ENCODE measurements at places on chromosomes 13 and 19.

DNA sequence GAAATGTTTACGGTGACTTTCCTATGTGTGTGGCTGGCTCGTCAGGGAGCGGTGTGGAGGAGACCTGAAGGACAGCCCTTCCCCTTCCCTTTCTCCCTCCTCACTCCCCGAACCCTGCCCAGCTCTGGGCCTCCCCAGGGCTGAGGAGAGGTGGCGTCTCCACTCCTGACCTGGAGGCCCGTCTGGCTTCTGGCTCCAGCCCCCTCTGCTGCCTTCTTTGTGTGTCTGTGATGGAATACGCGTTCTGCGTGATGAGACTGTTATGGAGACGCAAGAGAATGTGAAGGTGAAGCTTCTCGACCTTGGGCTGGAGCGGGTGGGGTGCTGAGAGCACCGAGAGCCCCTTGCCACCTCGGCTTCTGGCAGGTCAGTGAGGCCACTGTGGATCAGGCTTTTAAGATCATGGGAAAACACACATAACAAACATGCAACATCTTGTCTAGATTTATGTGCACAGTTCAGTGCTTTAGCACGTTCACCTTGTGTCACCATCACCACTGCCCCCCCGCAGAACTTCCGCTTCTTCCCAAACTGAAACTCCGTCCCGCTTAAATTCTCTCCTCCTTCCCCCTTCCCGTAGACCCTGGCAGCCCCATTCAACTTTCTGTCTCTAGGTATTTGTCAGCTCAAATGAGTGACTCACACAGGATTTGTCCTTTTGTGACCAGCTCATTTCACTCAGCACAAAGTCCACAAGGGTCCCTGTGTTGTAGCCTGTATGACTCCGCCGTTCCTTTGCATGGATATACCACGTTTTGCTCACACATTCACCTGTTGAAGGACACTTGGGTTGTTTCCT is 24.7 kb downstream of the ATP11A start:
- DNase-seq = no peak

GRCh38 chr13:43200736-43201135 is 177.3 kb downstream of the DNAJC15 start:
- no peak for DNase-seq

- DNase-seq = no peak
Measured at GRCh38 chr13:37289212-37289935, 183.9 kb upstream of the CSNK1A1L start.

- DNase-seq = no peak
Measured at GRCh38 chr13:43764349-43764748, 22.4 kb downstream of the ENOX1 start.

DNA sequence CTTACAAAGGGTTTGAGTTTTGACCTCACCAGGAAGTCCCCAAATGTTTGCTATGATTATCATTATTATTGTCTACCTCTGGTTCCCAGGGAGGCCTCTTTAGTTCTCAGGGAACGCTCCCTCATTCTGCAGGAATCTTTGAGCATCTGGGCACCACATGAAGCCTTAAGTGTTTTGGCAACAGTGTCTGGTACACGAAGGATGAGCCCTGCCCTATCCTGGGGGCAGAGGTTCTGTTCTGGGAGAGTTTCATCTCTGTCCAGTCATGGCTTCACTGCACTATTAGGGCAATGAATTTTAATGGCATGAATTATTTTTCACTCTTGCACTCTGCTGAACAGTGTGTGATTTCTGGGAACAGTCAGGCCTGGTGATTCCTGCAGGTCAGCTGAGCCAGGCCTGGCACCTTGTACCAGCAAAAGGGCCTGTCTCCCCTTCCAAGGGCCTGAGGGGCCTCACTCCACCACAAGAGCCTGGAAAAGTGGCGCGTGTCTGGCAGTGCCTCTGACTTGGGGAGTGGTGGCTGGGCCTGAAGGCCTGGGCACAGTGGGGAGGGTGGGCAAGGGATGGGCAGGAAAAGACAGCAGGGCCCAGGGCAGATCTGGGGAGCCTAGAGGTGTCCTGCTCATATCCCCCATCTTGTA is 4.6 kb downstream of the FAM187B start:
- no peak for DNase-seq

DNA sequence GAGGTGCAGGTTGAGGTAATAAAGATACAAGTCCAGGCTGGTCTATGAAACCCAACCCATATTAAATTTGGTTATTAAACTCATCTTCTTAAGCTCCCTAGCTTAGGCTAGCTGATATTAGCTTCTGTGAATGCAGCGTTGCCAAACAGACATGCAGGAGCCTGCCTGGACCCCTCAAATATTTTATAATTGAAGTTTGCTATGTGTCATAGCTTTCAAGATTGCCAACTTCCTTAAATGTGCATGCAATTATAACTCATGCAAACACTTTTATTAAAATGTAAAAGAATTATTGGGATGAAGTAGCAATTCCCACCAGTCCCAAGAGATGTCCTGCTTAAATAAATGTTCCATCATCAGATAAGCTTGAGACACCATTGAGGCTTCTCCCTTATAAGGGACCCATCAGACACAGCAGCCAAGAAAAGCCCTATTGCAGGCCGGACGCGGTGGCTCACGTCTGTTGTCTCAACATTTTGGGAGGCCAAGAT is 51.3 kb downstream of the MBNL2 start:
- DNase-seq = no peak

DNA sequence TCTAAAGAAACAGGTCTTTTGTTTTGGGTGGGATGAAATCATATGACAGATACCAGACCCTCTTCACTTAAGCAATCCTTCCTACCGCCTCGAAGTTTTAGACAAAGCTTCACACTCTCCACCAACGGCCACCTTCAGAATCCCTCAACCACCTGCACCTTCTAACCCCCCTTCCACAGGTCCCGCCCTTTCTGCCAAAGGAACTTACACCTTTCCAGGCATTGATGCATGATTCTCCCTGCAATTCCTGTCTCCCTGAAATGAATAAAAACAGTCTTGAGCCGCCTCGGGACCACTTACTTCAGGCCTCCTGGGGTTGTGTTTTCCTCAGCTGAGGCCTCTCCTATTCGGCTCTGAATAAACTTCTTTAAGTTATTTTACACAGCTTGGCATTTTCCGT is 859 bp downstream of the ZNF433 start:
- DNase-seq = no peak

GRCh38 chr13:71871844-71872243 is 4.8 kb upstream of the DACH1 start:
- DNase-seq = no peak

DNA sequence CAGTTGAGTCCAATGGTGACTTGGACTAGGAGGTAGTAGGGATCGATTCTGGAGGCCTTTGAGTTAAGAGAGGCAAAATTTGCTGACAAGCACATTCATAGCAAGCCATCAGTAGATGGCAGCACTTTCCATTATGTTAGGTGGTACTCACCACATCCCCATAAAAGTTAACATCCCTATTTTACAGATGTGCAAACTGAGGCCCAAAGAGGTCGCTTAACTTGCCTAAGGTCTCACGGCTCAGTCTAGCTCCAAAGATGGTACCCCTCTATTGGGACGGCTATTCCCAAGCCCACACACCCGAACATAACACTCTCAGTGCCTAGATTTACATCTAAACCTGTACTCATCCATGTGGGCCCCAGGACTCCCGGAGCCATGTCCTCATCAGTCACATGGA is 21.5 kb upstream of the FOSB start:
- DNase-seq = no peak

- DNase-seq = peak; percentile 50
Measured at GRCh38 chr19:982567-983170, 1.5 kb upstream of the WDR18 start.

DNA sequence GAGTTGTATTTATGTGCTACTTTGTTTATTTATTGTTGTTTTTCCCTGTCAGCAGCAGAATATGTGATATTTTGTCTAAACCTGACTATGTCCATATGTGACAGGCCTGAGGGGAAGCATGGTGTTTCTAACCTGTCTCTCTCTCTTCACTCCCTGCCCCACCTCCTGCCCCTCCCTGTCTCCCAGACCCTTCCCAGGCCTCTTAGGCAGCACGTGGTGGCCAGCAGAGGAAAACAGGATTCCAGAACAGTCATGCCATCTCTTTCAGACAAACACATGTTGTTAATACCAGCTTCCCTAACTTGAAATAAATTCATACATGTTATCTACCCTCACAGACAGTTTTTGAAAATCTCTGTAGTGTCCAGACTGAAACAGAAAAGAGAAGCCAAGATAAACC is 31.0 kb upstream of the ATP11A start:
- DNase-seq = no peak

- DNase-seq = peak; percentile 13
Measured at GRCh38 chr13:21478881-21479808, 20.0 kb upstream of the ZDHHC20 start.

GRCh38 chr13:91620670-91621141 is 222.3 kb downstream of the GPC5 start:
- DNase-seq = no peak
